ENCODE measurements at places on chromosomes 7 and 10. TPM values are rescaled to one million over a fixed set of nuclear protein-coding genes. Genes with fewer than 3 reads are reported as not detected.

DNA sequence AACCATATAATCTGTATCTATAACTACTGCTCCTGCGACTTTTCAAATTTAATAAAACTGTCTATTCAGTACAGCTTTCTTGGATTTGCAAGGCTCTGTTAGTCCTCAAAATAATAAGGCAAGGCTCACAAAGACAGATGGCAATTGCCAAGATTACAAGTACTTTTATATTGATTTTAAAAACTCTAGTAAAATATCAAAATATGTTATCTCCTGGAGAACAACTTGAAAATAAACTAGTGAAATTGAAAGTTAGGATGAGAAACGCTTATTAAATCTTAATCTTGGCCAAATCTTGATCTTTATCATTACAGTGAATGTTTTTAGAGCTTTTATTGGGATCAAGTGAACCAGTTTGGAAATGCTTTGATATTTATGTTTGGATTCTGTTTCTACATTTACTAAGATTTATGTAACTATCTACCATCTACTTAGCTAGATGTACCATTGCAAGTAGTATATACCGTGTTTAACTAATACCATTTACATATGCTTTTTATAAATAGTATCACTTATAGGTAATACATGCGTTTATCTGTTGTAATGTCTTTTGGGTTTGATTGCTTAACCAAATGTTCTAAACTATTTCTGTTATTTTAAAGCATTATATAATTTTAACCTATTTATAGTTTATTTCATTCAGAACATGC is 70.0 kb downstream of the CABCOCO1 start:
- DNase-seq: no peak
- no peaks in the 10 kb centered on the region for H3K36me3 ChIP-seq
- H3K27me3 ChIP-seq: no peaks in the 10 kb centered on the region
- no peaks in the 10 kb centered on the region for H3K4me1 ChIP-seq

DNA sequence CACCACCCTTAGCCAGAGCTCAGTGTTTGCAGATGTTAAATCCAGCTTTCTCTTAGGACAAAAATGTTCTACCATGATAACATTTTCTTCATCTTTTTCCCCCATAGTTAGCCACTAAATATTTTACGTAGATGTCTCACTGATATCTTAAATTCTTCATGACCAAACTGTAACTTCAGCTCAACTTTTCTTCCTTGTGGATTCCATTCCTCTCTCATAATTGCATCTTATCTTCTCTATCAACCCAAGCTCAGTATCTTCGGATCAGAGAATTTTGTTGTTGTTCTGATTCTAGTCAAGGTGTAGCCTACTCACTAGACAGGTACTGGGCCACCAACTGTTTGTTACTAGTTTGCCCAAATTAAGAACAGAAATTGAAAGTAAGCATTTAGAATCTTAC is 60.2 kb downstream of the SHOC2 start:
- H3K36me3 ChIP-seq: peaks cover 22% of the 10 kb centered on the region
- H3K4me3 ChIP-seq: no peak overlapping the region
- no peak overlapping the region for H3K27ac ChIP-seq

GRCh38 chr7:94294471-94295131 is 100.1 kb upstream of the COL1A2 start:
- no peak overlapping the region for H3K4me3 ChIP-seq
- H3K27me3 ChIP-seq: no peaks in the 10 kb centered on the region

- peaks cover 79% of the 10 kb centered on the region for H3K4me1 ChIP-seq
- H3K27me3 ChIP-seq: no peaks in the 10 kb centered on the region
- H3K27ac ChIP-seq: no peak overlapping the region
Measured at GRCh38 chr10:69864321-69864720, 62.6 kb downstream of the COL13A1 start.

The EIF4EBP2 gene
- 163 TPM for total RNA-seq

The TMEM213 gene
- total RNA-seq: not detected

The MCMBP gene
- total RNA-seq: 93.3 TPM

- no peaks in the 10 kb centered on the region for H3K4me1 ChIP-seq
- H3K4me3 ChIP-seq: no peak overlapping the region
- no peaks in the 10 kb centered on the region for H3K36me3 ChIP-seq
- H3K27me3 ChIP-seq: no peaks in the 10 kb centered on the region
- no peak for DNase-seq
Measured at GRCh38 chr10:84563355-84563754, 235.0 kb downstream of the CCSER2 start.

The POMZP3 gene
- 9.4 TPM for total RNA-seq

The ADARB2 gene
- total RNA-seq: 1.8 TPM

- peaks cover 24% of the 10 kb centered on the region for H3K4me1 ChIP-seq
- peaks cover 5% of the 10 kb centered on the region for H3K36me3 ChIP-seq
- peaks cover 9% of the 10 kb centered on the region for H3K27me3 ChIP-seq
- peak overlapping the region; percentile 78 for H3K27ac ChIP-seq
- H3K4me3 ChIP-seq: no peak overlapping the region
Measured at GRCh38 chr10:86266446-86267242, 100.0 kb downstream of the GRID1 start.

The NUTM2B gene
- total RNA-seq: 1.8 TPM

The CPXM2 gene
- not detected for total RNA-seq

DNA sequence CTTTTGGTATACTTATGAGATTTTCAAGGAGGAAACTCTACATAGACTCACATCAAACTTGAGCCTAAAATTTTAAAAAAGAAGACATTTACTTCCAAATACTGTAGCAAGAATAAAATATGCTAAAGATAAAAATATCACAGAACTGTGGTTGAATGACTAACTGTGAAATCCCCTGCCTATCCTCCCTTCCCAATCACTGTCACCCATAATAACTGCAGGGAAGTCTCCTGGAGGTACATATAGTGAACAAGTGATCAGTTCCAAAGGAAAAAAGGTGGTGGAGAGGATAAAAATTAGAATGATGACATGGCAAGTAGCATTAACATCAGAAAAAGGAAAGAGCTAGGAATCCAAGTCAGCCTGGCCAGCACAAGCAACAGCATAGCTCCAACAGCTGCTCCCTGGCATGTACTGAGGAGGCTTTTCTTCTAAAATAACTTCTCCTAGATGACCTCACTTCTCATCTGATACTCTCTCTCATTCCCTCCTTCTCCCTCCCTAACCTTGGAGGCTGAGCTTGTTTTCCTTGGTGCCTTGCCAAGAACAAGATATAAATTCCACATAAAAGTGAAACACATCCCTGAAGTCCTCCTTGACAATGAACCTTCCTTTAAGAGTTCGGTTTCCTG is 124.0 kb downstream of the IQUB start:
- no peak overlapping the region for H3K4me3 ChIP-seq
- H3K27ac ChIP-seq: no peak overlapping the region
- DNase-seq: no peak
- H3K4me1 ChIP-seq: no peaks in the 10 kb centered on the region
- H3K36me3 ChIP-seq: no peaks in the 10 kb centered on the region

- peak overlapping the region; percentile 83 for H3K4me3 ChIP-seq
- no peak for DNase-seq
- H3K27me3 ChIP-seq: peaks cover 70% of the 10 kb centered on the region
Measured at GRCh38 chr7:158588085-158588877, 658 bp upstream of the PTPRN2 start.

The CRTAC1 gene
- 1.1 TPM for total RNA-seq

- H3K4me3 ChIP-seq: no peak overlapping the region
- no peaks in the 10 kb centered on the region for H3K36me3 ChIP-seq
- peak; percentile 60 for DNase-seq
- no peak overlapping the region for H3K27ac ChIP-seq
- H3K4me1 ChIP-seq: peaks cover 15% of the 10 kb centered on the region
- peaks cover 40% of the 10 kb centered on the region for H3K27me3 ChIP-seq
Measured at GRCh38 chr7:32204361-32205018, 134.3 kb upstream of the PDE1C start.

GRCh38 chr7:28984631-28985030 is 26.5 kb upstream of the TRIL start:
- H3K27ac ChIP-seq: peak overlapping the region; percentile 89
- no peaks in the 10 kb centered on the region for H3K27me3 ChIP-seq
- H3K4me3 ChIP-seq: peak overlapping the region; percentile 55
- peaks cover 67% of the 10 kb centered on the region for H3K4me1 ChIP-seq
- no peaks in the 10 kb centered on the region for H3K36me3 ChIP-seq

The IL2RA gene
- total RNA-seq: not detected

DNA sequence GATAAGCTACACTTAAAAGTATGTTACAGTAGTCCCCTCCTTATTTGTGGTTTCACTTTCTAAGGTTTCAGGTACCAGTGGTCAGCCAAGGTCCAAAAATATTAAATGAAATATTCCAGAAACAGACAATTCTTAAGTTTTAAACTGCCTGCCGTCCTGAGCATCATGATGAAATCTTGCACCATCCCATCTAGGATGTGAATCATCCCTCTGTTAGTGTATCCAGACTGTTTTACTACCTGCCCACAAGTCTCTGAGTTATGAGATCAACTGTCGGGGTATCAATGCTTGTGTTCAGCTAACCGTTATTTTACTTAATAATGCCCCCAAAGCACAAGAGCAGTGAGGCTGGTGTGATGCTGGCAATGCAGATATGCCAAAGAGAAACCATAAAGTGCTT is 11.4 kb downstream of the KDM7A start:
- peaks cover 4% of the 10 kb centered on the region for H3K4me1 ChIP-seq
- no peak for DNase-seq
- H3K27me3 ChIP-seq: no peaks in the 10 kb centered on the region
- H3K36me3 ChIP-seq: no peaks in the 10 kb centered on the region
- no peak overlapping the region for H3K27ac ChIP-seq

GRCh38 chr7:157928171-157928794 is 591.5 kb downstream of the DNAJB6 start:
- no peak overlapping the region for H3K4me3 ChIP-seq
- no peak for DNase-seq
- no peaks in the 10 kb centered on the region for H3K4me1 ChIP-seq
- H3K36me3 ChIP-seq: peaks cover 8% of the 10 kb centered on the region
- no peak overlapping the region for H3K27ac ChIP-seq
- H3K27me3 ChIP-seq: no peaks in the 10 kb centered on the region

The SPDYE18 gene
- total RNA-seq: not detected

- no peak overlapping the region for H3K4me3 ChIP-seq
- peaks cover 15% of the 10 kb centered on the region for H3K27me3 ChIP-seq
- H3K27ac ChIP-seq: no peak overlapping the region
- no peak for DNase-seq
- H3K4me1 ChIP-seq: no peaks in the 10 kb centered on the region
Measured at GRCh38 chr10:117740691-117741222, 198.2 kb downstream of the EMX2 start.

DNA sequence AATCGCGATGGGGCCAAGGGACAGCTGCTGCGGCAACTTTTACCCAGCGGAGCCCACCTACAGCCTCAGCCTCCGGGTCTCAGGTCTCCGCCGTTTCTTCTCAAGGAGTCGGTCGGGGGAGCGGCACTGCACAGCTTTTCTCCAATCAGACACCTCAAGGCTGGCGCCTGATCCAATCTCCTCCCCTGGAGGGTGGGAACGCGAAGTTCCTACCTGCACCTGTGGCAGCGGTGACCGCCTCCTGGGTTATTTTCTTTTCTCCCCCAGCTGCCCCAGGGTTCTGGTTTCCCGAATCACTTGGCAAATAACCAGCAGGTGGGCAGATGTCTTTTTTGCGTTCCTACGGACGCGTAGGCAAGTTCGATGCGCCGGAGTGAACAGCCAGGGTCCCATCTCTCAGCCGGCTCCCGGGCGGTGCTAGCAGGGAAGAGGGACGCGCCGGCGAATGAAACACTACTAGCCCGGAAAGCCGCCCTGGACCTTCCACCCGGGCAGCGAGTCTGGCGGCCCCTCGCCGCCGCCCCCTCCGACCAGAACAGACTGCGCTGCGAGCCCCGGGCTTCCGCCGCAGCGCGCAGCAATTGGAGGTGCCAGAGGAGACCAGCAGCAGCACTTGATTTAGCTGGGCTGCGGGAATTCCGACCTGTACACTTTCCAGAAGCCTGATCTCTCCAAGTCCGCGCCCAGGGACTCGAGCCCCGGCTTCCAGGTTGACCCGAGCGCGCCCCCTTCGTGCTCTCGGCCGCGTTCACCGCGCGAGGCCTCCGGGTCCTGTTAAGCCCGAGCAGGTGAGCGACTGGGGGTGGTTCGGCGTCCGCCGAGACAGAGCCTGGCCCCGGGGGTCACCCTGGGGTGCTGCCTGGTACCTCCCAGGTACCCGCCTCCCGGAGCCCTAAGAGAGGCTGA is at the start of gene PRR15:
Gene PRR15, plus strand, starts transcription at position 246 of the 906 bp plus-strand sequence. CDS start 2,495 bp downstream, outside the sequence.
- no peak within 1 kb of the TSS for H3K27ac ChIP-seq
- peak within 1 kb of the TSS; percentile 89 for H3K4me3 ChIP-seq
- DNase-seq: peak; percentile 31
- peaks cover 20% of the 10 kb centered on the region for H3K4me1 ChIP-seq
- no peaks in the 10 kb centered on the region for H3K36me3 ChIP-seq

Measured in neural crest cell (in vitro differentiated cells).